ENCODE measurements at places on chromosomes 4 and X.

- no peak for DNase-seq
Measured at GRCh38 chrX:23201706-23202105, 132.9 kb upstream of the PTCHD1 start.

- DNase-seq: no peak
Measured at GRCh38 chr4:9999956-10000561, 21.2 kb downstream of the SLC2A9 start.

GRCh38 chr4:165678236-165678935 lies 194.7 kb upstream of the TLL1 start:
- no peak for DNase-seq

- DNase-seq: no peak
Measured at GRCh38 chrX:78331708-78332107, 4.3 kb upstream of the CYSLTR1 start.

Data from activated CD8-positive, alpha-beta memory T cell treated with anti-CD3 and anti-CD28 coated beads for 1 hour (primary cell).